ENCODE measurements at places on chromosomes 2 and 18.

DNA sequence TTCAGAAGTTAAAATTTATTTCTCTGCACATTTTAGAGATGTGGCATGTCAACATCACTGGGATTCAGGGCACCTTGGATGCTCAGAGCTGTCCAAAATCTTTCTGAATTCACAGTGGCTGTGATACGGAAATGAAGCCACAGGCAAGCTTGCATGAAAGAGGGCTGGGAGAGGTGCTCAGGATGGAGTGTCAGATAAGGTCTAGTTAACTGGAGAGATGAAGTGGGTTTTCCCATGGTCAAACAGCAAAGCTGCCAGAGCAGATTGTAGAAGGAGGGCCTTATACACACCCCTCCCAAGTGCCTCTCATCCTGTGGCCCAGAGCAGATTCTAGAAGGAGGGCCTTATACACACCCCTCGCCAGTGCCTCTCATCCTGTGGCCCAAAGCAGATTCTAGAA, 286.8 kb upstream of the PXDN start:
- no peak for DNase-seq

GRCh38 chr18:46469186-46469915, 187.7 kb downstream of the LOXHD1 start:
- no peak for DNase-seq

DNA sequence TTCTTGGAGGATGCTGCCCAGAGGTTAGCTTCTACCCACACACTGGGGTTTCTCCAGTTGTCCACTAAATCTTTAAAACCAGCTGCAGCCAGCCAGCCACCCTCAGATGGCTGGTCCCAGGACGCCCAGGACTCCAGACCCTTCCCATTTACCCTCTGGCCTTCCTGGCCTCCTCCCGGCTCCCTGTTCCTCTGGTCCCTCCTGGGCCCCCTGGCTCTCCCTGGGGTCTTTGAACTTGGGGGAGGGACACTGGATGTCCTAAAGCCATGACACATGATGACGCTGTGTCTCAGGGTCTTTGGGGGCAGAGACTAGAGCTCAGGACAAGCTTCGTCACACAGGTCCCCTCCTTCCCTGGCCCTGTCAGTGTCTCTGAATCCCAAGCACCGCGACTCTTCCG, 201.1 kb upstream of the HDAC4 start:
- DNase-seq = no peak

- DNase-seq = no peak
Observed at GRCh38 chr2:216084547-216084946, 2.8 kb downstream of the TMEM169 start.

- no peak for DNase-seq
Observed at GRCh38 chr2:213496226-213496625, 212.0 kb downstream of the SPAG16 start.

DNA sequence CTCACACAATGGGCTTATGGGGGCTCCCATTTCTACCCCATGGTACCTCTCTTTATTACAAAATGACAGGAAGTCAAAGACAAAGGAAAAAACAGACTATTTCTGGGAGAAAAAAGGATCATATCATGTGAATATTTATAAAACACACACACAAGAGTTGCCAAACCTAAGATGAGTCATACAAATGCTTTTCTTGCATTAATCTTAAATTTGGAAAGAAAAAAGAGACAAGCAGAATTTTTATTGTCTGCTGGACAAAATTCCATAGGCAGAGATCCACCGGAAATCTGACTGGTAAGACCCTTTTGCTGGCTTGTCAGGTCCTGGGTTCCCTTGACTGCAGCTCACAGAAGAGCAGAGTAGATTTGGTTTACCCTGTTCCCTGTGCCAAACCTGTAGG, 1732.3 kb upstream of the PIK3C3 start:
- peak; percentile 12 for DNase-seq

DNA sequence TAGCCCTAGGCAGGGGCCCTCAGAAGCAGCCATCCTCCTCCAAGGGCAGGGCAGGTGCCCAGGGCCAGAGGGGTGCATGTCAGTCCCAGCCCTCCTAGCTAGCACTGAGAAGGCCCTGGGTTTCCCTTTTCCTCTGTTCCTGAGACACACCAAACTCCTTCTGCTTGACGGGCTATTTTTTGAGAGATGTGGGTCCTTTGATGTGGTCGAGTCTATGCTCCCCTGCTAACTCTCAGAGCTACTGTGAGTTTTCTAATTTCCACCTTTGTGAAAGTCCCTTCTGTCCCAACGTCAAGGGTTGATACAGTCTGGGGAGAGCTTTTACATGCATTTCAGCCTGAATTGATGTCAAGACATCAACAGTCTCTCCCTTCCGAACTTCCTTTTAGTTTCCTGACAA, 51.4 kb downstream of the TRPM8 start:
- DNase-seq = no peak

- peak; percentile 61 for DNase-seq
Observed at GRCh38 chr18:49041435-49042245, 90.9 kb upstream of the SMAD7 start.

GRCh38 chr2:40244675-40245074, 207.2 kb downstream of the SLC8A1 start:
- DNase-seq = peak; percentile 73

- DNase-seq = peak; percentile 70
Observed at GRCh38 chr2:98926601-98927000, 9.4 kb downstream of the CRACDL start.

DNA sequence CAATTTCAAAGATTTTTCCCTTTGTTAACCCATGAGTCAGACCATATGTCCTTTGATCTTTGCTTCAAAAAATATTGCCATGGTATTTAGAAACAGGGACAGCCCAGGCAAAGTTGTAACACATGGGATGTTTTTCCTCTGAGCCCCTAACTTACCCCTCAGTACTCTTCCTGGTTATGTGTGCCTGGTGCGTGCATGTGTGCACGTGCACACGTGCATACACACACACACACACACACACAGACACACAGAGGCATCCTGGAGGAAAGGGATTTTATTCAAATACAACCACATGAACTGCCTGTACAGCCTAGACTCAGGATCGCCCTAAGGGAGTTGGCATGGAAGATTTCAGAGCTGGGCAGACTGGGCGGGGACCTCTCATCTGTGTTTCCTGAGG, 5.1 kb downstream of the AFF3 start:
- DNase-seq = no peak

GRCh38 chr18:57251747-57252146, 100.6 kb upstream of the ST8SIA3 start:
- DNase-seq = no peak

DNA sequence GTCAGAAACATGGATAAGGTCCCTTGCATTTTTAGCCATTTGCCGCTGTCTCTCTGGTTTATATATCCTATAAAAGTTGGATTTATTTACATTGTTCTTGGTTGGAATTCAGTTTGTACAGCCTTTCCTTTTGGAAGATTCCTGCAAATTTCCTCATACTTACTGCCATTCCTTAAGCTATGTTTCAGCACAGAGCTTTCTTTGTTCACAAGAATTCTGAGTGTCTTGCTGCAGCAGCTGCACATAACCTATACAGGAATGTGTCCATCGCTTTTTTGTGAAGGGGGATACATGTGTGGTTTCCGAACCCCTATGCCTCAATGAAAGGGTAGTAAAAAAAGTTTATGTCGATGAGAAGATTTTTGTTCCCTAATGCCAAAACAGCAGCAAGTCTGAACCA, 48.3 kb upstream of the CCDC68 start:
- no peak for DNase-seq

GRCh38 chr2:20421988-20422370, 24.9 kb upstream of the RHOB start:
- DNase-seq = peak; percentile 97

DNA sequence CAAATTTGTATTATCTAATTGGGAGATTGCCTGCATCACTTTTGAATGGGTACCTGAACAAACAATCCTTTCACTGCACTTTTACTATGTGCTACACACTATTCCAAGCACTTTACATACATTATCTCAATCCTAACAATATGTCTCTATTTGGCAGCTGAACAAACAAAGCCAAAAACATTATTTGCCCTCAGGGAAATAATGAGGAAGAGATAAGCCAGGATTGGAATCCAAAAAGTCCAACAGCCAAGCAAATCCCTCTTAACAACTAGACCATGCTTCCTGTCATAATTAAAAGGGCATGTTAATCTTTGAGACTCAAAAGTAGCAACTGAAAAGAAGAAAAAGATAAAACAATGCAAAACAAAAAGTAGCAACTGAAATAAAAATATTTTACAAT, 32.1 kb downstream of the RPRD1A start:
- DNase-seq = no peak

DNA sequence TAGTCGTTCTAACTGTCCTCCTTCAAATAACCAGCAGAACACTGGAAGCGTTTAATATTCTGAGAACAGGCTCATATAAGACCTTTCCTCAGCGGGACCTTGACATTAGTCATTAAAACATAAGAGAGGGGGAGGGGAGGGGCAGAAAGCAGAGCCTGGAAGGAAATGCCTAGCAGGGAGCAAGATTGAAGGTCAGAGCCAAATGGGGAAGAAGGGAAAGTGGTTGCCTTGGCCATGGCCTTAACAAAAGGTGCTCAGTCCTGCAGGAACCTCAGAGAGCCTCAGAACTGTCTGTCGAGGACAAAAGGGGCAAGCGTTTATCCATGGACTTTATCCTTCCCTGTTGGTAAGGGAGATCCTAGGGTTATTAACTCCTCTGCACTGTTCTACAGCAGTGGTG, 856 bp upstream of the PLA2R1 start:
- no peak for DNase-seq

- DNase-seq = no peak
Observed at GRCh38 chr18:33404244-33404873, 36.2 kb downstream of the CCDC178 start.

DNA sequence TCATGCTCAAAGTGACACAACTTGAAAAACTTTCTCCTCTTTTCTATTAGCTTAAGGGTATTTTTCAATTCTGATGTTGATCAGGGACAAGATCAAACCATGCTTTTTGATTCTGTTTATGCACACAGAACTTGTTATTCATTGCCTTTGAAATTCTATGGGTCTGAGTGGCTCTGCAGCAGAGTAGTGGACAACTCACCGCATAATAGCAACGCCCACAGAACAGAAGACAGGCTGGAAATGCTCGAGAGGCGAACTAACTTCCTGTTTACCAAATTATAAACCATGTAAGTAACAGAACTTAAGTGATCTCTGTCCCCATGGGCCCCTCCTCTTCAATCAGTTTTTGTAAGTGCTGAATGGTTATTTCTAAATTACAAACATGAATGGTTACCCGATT, 131.2 kb downstream of the CBLN2 start:
- peak; percentile 2 for DNase-seq

- DNase-seq = peak; percentile 12
Observed at GRCh38 chr2:196404276-196404675, 232.9 kb upstream of the STK17B start.

All from fibroblast of mammary gland (primary cell).